ENCODE measurements at places on chromosomes 12 and 14.

GRCh38 chr12:127760996-127761395 lies 506.0 kb upstream of the TMEM132C start:
- DNase-seq = no peak

GRCh38 chr12:4280351-4281163 lies 7.0 kb downstream of the CCND2 start:
- DNase-seq = no peak

GRCh38 chr14:76918256-76918781 lies 92.1 kb downstream of the LRRC74A start:
- peak; percentile 68 for DNase-seq

DNA sequence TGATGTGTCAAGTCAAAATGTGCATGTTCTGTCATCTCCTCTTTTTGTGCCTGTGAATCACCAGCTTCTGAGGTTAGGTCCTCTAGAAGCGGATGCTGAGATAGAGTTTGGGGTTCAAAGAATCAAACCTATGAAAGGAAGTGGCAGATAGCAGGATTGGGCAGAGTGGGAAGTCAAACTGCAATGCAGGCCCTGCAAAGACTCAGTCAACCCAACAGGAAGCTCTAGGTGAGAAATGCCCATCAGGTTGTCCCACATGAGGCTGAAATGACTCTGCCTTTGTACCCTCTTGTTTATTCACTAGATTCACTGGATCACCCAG lies 4.5 kb upstream of the MIA2 start:
- DNase-seq = no peak

GRCh38 chr12:114697243-114697716 lies 13.3 kb upstream of the TBX3 start:
- DNase-seq = no peak

- DNase-seq = no peak
These were observed 4.5 kb upstream of the BEGAIN start for GRCh38 chr14:100591453-100592371.

GRCh38 chr14:104524726-104525125 lies 54.8 kb upstream of the C14orf180 start:
- no peak for DNase-seq

DNA sequence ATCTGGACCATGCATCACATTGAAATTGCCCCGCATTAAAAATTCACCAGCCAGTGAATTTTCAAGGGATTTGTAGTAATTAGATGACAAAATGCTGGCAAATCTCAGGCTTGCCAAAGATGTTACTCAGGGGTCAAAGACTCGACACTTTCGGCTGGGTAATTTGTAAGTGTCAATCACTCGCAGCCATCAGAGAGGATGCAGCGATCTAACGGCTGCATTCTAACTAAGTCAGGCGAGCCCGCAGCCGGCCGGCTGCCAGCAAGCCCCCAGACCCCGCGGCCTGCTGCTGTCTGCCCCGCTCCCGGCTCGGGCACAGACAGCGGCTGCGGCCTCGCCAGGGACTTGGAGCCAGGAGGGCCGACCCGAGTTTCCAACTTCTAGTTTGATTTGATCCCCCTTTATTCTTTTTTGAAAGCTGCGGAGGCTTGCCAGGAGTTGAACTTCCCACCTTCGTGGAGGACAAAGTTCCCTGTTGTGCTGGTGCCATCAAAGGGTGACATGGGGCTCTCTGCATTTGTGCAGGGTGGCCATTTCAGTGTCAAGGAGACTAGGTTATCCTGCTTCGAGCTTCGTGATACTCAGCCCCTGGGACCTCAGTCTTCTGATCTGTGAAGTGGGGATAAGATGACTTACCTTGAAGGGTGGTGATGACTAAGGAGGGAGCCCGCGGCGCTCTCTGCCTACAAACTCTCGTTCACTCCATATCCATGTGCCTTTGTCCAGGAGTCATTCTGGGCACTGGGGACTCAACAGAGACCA lies 169.9 kb downstream of the RBM19 start:
- DNase-seq = no peak

GRCh38 chr14:68363843-68364767 lies 428.8 kb downstream of the ZFP36L1 start:
- DNase-seq = no peak

DNA sequence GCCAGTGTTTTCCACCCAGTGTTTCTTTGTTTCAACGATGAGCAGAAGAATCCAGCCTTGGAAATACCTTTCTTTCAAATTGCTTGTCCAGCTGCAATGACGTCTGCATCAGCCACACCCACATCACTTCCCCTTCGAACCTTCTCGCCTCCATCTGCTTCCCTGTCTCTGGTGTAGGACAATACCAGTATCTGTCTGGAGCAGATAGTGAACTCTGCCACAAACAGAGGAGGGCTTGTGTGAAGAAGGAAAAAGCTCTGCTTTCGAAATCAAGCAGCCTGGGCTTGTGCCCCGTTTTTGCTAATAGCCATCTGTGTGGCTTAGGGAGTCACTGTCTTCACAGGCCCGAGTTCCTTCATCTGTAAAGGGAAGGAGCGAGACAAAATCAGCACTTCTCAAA lies 415.4 kb downstream of the ZFP36L1 start:
- DNase-seq = no peak

DNA sequence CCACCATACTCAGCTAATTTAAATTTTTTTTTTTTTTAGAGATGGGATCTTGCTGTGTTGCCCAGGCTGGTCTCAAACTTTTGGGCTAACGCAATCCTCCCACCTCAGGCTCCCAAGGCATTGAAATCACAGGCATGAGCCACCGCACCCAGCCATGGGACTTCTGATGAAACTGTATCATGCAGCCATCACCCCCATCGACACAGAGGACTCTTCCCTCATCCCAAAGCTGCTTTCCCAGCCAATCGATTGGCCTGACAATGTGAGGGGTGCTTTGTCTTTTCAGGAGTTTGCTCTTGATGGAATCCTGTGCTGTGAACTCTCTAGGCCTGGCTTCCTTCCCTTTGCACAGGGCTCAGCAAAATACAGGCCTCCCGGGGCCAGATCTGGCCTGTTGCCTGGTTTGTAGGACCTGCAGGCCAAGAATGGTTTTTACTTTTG lies 59.6 kb upstream of the NCOR2 start:
- no peak for DNase-seq

DNA sequence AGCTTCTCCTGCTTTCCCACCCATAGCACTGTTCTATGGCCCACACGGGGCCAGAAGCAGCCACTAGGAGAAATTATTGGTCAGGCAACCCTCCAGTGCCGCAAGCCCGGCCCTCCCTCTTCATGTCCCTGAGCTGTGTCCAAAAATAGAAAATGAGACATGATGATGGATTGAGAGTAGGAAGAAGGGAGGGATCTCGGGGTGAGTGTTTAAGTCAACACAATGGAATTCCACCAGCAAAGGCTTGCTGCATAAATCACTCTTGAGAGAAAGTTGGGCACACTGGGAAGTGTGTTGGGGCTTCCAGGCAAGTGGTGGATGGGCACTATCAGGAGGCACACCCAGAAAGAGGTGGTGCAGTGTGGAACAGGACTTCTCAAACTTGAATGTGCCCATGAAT lies 94.2 kb downstream of the LLPH start:
- DNase-seq = no peak

- DNase-seq = no peak
These were observed 127.9 kb upstream of the FKBP4 start for GRCh38 chr12:2666846-2667245.

DNA sequence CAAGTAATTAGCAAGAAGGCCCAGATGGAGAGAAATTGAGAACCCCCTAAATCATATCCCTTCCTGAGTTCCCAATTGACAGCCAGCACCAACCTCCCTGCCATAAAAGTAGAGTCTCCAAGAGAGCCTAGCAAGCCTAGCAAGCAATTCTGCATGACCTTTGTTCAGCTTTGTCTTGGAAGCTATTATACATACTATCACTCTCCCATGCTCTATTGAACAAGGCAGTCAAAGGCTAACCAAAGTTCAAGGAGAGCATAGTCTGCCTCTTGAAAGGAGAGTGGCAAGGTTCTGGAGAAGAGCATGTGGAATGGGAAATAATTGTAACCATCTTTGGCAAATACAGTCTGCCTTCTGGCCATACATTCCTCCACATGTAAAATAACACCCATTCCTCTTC lies 7.8 kb downstream of the ACOT4 start:
- no peak for DNase-seq

GRCh38 chr14:90830931-90831701 lies 14.9 kb upstream of the TTC7B start:
- no peak for DNase-seq

Data from NCI-H2029 treated with DMSO at 0.1 percent for 48 hours (cell line).